Brain (organoid and tissue), 16 donors: ENCODE measurements at places on chromosomes 3 and 15.

GRCh38 chr3:172173316-172174254 is 134.2 kb downstream of the FNDC3B start:
- no peak for DNase-seq

DNA sequence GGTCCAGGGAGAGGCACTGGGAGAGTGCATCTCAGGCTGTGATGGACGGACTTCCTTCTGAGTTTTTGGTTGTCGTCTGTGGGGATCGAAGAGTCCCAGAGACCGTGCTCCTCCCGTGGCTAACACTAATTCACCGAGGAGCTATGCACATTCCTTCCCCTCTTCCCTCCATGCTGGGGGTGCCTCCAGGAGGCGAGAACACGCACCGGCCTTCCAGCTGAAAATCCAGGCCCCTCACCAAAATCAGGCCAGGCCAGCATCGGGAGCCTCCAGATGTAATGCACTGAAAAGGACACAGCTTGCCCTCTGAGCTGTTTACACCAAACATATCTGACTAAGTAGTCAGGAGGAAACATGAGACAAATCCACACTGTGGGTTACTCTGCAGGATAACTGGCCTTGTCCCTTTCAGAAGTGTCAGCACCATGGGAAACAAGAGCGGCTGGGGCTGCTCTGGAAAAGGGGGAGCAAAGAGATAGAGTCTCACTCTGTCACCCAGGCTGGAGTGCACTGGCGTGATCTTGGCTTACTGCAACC is 5.5 kb downstream of the RNU5B-1 start:
- no peak for DNase-seq

- DNase-seq, result no peak
Observed at GRCh38 chr15:77607894-77608261, 24.8 kb downstream of the LINGO1 start.

DNA sequence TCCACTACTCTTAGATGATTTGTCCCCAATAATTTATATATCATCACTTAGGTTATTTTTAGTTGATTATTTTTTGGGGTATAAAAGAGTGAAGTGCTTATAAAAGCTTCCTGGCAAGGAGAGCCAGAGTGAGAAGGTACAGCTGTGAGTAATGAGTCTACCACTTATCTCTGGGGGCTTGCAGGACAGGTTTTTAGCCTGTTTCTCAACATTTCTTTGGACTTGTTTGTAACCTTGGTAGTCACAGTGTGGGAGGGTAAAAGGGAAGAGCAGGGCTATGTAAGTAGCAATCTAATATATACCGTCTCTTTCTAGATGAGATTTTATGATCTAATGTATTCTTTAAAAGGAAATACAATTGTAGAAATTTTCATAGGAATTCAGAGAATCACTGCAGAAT is 321.3 kb upstream of the GOLIM4 start:
- DNase-seq, result no peak

DNA sequence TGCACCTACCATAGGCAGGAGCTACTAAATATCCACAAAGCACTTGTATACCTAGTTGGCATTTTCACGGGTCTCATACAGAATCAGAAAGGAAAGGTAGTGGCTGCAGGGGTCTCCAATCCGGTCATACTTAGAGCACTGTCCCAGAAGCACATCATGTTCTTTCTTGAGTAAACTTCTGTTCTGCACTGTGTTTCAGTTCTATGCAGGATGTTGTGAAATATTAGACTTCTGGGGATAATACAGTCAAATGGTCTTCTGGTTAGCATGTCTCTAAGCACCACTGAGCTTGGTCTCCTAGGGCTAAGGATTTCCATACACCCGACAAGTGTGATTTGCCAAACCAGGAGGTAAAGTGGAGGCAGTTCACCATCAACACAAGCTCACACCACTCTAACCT is 27.9 kb downstream of the MINDY4B start:
- DNase-seq, result no peak

DNA sequence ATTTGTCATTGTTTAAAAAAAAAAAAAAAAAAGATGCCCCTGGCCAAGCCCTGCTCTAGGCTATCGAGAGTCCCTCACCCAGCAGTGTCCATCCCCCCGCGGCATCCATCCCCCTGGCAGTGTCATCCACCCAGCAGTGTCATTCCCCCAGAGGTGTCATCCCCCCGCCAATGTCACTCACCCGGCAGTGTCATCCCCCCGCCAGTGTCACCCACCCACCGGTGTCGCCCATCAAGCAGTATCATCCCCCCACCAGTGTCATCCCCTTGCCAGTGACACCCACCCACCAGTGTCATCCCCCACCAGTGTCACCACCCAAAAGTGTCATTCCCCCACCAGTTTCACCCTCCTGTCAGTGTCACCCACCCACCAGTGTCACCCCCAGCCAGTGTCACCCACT is 99.3 kb upstream of the PRR20G start:
- no peak for DNase-seq

DNA sequence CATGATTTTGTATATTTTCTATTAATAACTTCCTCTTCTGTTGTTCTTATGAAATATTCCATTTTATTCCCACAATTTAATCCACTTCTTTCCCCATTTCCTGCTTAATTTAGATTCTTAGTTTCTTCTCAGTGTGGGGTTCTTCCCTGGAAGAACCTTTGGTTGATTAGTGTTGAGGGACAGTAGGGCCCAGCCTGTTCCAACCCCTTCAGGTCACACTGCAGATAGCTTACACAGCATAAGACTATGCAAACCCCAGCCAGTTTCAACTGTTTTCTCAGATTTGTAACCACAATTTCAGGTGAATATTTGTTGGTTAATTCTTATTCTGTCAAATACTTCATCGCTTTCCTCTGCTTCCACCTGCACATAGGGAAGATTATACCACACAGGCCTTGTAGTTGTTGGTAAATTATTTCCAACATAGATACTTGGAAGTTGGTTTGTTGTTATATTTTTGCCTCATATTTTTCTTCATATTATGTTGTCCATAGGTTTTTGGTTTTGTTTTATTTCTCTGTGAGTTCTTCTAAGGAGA is 34.7 kb downstream of the AADACL2 start:
- no peak for DNase-seq

GRCh38 chr3:127445581-127446343 is 144.8 kb downstream of the TPRA1 start:
- no peak for DNase-seq
